ENCODE measurements at places on chromosomes 7 and 10.

- DNase-seq, result no peak
Observed at GRCh38 chr10:33749067-33749735, 414.7 kb upstream of the NRP1 start.

- DNase-seq, result no peak
Observed at GRCh38 chr10:62048470-62048869, 147.0 kb downstream of the ARID5B start.

- no peak for DNase-seq
Observed at GRCh38 chr7:7977774-7978173, 9.2 kb downstream of the GLCCI1 start.

DNA sequence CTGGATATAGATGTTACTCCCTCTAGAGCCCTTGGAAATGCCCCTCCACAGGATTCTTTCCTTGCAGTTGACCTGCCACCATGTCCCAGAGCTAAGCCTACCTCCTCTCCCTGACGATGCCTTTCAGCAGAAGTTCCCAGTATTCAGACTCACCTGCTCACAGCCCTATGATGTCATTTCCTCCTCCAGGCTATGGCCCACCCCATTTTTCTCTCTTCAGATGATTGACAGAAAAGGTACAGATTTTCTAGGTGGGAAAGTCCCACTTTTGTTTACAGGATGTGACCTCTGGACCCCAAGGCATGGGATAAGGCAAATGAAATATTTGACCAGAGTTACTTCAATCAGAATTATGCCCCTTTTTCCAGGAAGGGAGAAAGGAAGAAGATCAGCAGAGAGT, 280.2 kb upstream of the PHYHIPL start:
- no peak for DNase-seq

DNA sequence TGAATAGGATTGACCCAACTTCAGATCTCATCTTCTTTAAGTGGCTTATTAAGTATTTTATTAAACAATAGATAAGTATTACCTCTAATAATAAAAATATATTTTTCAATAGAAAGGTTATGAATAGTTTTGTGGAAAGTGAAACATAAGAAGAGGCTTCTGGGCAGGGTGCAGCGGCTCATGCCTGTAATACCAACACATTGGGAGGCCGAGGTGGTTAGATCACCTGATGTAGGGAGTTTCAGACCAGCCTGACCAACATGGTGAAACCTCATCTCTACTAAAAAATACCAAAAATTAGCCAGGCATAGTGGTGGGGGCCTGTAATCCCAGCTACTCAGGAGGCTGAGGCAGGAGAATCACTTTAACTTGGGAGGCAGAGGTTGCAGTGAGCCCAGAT, 26.5 kb downstream of the GPR85 start:
- no peak for DNase-seq

- DNase-seq, result no peak
Observed at GRCh38 chr10:83542774-83543411, 596.4 kb upstream of the GHITM start.

- no peak for DNase-seq
Observed at GRCh38 chr7:51455513-51455912, 138.9 kb upstream of the COBL start.

Data from CMK (cell line).